RWPE2 (cell line): ENCODE measurements at places on chromosomes 7 and 10.

DNA sequence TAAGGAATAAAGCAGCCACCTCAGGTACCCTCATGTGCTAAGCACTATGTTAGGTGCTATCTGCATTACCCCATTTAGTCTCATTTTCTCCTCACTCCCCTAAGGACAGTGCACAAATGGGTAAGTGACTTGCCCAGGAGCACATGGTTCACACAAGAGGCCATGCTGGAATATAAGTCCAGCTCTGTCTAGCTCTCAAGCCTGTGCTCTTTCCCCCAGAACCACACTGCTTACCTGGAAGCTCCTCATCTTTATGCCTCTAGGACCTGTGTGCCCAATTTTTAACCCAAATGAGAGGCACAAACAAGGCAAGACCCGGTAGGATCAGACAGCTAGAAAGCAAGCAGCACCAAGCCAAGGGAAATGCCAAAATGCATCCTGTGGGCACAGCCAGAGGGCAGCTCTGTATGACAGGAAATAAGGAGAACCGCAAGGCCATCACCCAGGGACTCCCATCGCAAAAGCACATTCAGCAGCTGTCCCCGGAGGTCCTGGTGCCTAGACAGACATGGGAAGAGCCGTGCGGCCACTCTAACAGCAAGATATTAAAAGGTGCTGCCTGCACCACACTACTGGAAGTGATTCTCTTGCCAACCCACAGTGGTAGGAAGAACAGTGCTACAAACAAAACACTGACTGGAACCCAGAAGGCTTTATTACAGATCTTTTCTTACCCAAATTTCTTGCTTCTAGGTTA, 88.1 kb downstream of the GSAP start:
- DNase-seq = no peak

- no peak for DNase-seq
These were observed 82.5 kb downstream of the DIP2C start for GRCh38 chr10:606762-607544.

DNA sequence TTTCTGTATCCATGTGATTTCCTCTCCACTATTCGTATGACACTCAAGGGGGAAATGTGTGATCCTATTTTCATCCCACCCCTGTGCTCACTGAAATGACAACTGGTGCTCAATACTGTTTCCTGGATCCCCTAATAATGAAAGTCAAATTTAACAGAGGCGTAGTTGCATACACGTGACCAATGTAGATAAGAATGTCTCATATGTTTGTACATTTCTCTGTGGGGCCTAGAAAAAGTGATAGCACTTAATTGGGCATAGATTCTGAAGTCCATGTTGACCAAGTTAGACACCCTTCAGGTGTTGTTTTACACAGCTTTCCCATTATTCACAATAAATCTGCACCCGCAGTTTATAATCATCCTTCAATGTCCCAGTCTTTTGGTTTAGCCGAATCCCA, 59.1 kb downstream of the JAZF1 start:
- DNase-seq = no peak

- DNase-seq = peak; percentile 94
These were observed 14.7 kb upstream of the CAMK2G start for GRCh38 chr10:73889014-73889413.

- DNase-seq = no peak
These were observed 181.6 kb downstream of the EVX1 start for GRCh38 chr7:27424231-27424630.

- no peak for DNase-seq
These were observed 11.9 kb downstream of the LRMDA start for GRCh38 chr10:75443362-75443761.

DNA sequence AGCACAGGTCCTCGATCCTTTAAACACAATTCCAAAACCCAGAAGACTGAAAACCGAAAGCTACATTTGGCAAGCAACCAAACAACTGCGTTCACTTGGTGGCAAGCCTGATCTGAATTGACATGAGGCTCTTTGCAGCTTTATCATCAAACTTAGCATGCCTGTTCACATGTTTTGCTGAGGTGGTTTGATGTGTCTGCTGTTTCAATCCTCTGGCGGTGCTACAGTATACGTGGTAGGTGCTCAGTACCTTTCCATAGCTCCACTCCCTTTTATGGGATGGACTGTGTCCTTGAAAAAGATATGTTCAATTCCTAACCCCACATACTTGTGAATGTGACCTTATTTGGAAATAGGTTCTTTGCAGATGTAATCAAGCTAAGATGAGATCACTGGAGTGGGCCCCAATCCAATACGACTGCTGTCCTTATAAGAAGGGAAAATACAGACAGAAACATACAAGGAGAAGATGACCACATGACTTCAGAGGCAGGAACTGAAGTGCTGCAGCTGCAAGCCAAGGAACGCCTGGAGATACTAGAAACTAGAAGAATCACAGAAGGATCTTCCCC, 33.4 kb downstream of the CCDC6 start:
- no peak for DNase-seq

DNA sequence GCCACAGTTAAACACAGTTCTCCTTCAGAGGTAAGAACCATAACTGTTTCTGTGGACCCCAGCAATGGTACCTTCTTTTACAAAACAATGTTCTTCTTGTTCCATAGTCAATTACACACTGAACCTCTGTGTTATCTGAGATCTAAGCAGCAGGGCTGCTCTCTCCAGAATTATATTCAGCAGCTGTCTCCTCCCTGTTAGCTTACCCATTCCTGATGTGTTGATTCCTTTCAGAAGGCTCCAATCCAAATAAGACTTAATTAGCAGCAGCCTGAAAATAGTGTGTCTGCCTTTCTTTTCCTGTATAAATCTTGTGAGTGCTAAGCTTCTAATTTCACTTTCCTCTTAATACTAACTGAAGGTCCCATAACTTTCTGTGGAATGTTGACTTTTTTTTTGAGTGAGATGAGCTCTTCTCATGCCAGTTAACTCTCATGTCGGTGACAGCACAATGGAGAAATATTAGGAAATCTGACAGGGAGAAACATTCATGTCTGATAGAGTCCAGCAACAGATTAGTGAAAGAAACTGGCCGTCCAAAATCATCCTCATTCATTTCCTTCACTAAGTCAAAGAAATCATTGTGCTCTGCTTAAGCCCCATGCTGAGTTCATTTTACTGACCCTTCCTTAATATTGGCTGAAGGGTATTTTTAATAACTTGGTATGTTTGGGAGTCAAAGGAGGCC, 226.5 kb downstream of the PRKG1 start:
- DNase-seq = no peak

- DNase-seq = no peak
These were observed 14.0 kb upstream of the GIMAP4 start for GRCh38 chr7:150553163-150553562.

GRCh38 chr7:19116121-19117090, 1.0 kb downstream of the TWIST1 start:
- DNase-seq = no peak

DNA sequence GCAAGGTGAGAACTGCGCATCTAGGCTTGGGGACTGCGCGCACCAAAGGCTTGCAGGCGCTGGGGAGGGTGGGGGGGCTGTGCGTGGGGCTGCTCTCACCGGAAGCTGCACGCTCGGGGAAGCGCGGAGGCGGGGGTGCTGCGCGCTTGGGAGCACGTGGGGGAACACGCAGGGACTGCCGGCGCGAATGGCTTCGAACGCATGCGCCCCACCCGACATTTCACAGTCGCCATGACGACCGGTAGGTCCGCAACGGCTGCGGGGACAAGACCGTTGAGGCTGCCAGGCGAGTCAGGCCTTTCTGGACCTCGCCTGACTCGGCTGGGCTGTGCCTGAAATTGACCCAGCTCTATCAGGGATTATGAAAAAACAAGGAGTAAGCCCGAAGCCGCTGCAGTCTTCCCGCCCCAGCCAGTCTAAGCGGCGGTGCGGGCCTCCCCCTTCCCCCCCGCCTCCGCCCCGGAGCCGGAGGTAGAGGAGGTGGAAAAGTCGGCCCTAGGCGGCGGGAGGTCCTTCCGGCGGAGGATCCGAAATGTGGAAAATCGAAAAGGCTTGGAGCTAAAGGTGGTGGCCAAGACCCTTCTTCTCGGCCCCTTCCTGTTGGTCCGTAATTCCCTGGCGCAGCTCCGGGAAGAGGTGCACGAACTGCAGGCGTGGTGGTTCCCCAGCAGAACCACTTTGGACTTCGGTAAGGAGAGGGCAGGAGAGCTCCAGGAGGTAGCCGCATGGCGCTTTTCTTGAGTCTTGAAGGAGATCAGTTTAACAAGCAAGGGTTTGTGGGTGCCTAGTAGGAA, 34.9 kb upstream of the STEAP1 start:
- no peak for DNase-seq

GRCh38 chr7:28847681-28848080, 110.4 kb downstream of the TRIL start:
- DNase-seq = no peak

DNA sequence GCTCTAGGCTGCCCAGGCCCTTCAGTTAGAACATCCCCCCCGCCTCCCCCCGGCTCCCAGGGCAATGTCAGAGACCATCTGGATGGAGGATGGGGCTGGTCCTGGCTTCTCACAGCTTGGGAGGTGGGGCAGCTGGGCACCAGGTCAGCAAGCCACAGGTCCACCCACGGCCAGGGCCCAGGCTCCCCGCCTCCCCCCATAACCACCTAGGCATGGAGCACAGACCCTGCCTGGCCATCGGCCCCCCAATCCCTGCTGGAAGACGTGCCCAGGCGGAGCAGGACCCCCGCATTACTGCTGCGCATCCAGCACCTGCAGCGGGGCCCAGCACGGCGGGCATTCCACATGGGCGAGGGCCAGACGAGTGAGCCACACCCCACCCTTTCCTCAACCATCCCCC, 169.6 kb downstream of the ELFN1 start:
- DNase-seq = peak; percentile 59

DNA sequence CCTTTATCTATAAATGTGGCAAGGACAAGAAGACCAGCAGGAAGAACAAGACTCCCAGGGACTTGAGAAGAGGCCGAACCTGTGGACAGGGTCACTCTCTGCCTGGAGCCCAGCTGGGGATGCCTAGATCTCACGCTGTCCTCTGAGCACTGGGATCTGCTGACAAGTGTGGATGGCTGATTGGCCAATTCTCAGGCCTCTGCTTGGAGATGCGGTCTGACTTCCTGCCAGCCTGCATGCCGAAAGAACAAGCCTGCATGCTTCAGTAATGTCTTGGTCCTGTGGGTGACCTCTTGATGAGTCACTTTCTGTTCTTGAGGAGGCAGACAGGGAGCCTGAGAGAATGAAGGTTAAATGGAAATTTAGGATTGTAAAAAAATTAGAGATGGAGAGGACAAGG, 84.7 kb downstream of the TMEM178B start:
- DNase-seq = peak; percentile 79

DNA sequence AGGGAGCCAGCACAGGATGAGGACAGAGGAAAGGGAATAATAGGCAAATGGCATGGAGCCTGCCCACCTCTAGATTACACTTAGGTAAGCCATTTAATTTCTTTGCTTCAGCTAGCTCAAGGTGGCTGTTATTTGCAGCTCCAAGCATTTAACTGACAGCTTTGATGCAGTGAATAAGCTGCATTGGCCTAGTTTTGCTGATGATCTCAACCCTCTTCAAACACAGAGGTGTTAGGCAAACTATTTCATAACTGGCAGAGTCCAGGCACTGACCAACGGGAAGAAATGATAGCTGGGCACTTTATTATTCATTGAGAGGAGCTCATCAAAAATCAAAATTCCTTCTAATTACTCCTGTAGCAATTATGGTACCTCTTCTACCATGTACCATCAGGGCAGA, 317.4 kb downstream of the BMPER start:
- no peak for DNase-seq

- DNase-seq = no peak
These were observed 17.8 kb downstream of the NPSR1 start for GRCh38 chr7:34675749-34676374.

GRCh38 chr10:27783660-27784059, 38.0 kb upstream of the MKX start:
- DNase-seq = no peak

DNA sequence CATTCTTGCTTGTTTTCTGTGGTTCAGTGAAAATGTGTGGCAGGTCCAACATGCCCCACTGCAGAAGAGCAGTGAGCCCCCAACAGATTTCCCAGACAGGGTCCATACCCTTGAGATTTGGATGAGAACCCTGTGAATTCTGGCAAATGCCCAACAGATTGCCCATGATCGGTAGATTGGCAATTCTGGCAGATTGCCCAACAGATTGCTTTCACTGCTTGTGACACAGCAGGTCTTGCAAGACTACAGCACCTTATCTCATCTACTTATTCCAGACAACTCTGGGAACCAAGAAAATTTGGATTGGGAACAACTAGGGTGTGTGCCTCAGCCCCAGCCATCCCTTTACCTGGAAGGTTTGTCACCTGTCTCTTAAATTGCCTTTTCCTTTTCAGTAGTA, 143.7 kb upstream of the COL1A2 start:
- DNase-seq = no peak

GRCh38 chr10:101828766-101829551, 10.7 kb upstream of the OGA start:
- peak; percentile 49 for DNase-seq

- DNase-seq = no peak
These were observed 162.6 kb downstream of the ADAM12 start for GRCh38 chr10:126225672-126226008.
